HAP-1 (cell line): ENCODE measurements at places on chromosomes 11 and 22.

DNA sequence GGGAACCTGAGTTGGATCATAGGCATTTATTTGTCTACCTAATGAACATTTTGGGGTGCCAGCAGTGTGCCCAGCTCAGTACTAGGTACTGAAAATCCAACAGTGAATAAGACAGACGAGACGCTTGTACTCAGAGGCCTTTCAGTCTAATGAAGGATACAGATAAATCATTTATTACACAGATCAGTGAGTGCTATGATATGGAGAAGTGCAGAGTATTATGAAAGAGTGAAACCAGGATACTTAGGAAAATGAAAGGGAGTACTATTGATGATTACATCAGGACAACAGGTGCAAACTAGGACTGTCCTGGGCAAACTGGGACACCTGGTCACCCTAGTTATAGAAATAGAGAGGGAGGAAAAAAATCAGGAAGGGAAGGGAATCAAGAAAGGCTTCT is 207.5 kb upstream of the NCAM1 start:
- no peak for DNase-seq

GRCh38 chr22:31750365-31751284 is 693 bp upstream of the PRR14L start:
- DNase-seq: no peak

GRCh38 chr11:63883791-63884190 is 33.2 kb downstream of the RCOR2 start:
- no peak for DNase-seq

- DNase-seq: no peak
Measured at GRCh38 chr22:33821290-33821689, 99.0 kb downstream of the LARGE1 start.

GRCh38 chr22:17084554-17085276 is at the start of gene IL17RA:
Gene IL17RA (plus strand): TSS chr22:17085000. CDS start chr22:17085092, 92 bp downstream.
- peak; percentile 96 for DNase-seq

GRCh38 chr11:57015679-57016078 is 27.0 kb downstream of the OR5AK2 start:
- no peak for DNase-seq

DNA sequence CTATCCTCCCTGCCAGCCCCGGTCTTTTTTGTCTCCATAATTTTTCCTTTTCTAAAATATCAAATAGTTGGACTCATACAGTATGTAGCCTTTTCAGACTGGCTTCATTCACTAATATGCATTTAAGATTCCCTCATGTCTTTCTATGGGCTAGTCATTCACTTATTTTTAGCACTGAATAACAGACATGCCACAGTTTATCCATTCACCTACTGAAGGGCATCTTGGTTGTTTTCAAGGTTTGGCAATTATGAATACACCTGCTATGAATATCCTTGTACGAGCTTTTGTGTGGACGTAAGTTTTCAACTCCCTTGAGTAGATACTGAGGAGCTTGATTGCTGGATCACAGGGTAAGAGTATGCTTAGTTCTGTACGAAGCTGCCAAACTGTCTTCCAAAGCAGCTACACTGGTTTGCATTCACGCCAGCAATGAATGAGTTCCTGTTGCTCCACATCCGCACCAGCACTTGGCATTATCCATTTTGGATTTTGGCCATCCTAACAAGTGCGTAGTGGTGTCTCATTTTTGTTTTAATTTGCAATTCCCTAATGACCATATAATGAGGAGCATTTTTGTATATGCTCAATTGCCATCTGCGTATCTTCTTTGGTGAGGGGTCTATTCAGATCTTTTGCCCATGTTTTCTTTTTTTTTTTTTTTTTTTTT is 21.1 kb downstream of the ALG12 start:
- DNase-seq: no peak

GRCh38 chr22:41512421-41513194 is 31.7 kb downstream of the POLR3H start:
- peak; percentile 48 for DNase-seq
